Activated naive CD8-positive, alpha-beta T cell treated with anti-CD3 and anti-CD28 coated beads, Interleukin-2, amount 50 U/mL, for 16 hours (primary cell): ENCODE measurements at places on chromosomes 12 and 14.
A peak's percentile ranks its signal among the peaks of the same experiment; 100 is the strongest.

GRCh38 chr14:45559626-45560025 lies 306.6 kb upstream of the MIS18BP1 start:
- no peak for DNase-seq

GRCh38 chr14:92690171-92691011 lies 58.0 kb downstream of the LGMN start:
- no peak for DNase-seq

GRCh38 chr12:18221726-18222125 lies 39.6 kb upstream of the PIK3C2G start:
- DNase-seq = no peak

- DNase-seq = no peak
Measured at GRCh38 chr12:6647083-6647604, at the start of gene ACRBP. ACRBP (minus strand) TSS chr12:6647432; CDS start chr12:6647366, 66 bp downstream.

DNA sequence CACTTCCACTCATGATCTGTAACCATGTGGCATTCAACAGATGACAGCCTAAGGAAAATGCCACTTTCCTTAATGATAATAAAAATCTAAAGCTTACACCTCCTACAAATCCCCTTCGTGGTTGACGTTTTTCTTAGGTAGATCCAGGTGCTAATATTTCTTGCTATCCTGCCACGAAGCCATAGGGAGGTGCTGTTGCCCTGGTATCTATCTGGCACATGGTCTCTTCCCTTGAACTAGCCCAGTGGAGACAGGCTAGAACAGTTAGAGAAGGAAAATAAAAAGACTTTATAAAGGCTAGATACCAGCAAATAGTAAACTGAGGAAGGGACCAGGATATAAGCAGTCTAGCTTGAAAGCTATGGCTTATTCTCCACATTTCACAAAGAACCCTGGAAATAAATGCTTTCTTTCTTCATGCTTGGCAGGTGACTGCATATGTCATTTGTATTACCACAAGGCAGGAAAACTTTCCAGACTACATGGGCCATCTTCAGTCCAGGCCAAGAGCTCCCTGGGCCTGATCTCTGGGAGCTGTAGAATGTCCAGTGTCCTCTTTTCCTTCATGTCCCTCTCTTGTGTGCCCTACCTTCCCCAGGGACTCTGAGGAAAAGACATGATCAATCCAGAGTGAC lies 15.3 kb downstream of the SPIC start:
- no peak for DNase-seq

DNA sequence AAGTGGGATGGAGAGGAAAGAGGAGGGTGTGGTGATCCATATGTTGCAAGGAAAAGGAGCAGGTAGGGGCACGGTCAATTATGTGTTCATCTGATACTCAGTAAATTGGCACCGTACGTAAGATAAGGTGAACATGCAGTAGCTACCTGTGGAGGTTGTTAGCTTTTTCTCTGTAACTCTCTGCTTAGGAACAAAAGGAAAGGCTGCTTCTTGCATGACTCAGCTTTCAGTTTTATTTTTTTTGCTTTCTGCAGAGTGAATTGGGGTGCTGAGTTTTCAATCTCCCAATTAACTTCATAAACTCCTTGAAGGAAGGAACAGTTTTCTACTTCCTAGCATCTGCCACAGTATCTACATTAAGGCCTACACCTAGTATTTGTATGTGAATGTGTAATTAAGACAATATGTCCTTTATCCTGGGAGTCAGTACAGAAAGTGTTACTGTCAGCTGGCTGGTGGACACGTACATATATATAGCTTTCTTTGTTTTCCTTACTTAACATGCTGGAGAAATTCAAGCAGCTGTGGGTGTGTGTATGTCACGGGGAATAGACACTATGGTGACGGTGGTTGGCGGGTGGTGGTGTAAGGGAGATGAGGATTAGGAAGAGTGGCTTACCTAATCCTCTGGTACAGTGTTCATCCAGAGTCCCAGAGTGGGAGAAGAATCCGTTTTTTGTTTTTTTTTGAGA lies 40.1 kb upstream of the WNK1 start:
- no peak for DNase-seq

- no peak for DNase-seq
Measured at GRCh38 chr12:77724367-77724957, 106.2 kb upstream of the NAV3 start.

DNA sequence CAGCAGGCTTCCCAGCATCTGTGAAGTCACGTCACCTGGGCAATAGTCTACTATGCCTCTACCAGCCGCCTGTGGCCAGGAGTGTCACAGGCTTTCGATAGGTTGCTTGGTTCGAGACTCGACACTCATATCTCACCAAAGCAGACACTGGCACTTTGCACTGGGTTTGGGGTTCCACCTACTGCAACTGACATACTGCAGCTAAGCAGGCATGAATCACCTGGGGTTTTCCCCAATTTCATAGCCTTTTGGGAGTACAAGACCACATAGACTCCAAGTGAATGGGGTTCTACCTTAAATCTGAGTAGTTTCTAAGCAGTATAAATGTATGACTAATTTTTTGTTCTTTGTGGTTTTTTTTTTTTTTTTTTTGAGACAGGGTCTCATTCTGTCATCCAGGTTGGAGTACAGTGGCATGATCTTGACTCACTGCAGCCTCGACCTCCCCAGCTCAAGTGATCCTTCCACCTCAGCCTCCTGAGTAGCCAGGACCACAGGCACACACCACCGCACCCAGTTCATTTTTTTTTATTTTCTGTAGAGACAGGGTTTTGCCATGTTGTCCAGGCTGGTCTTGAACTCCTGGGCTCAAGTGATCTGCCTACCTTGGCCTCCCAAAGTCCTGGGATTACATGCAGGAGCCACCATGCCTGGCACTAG lies 32.1 kb downstream of the DMAC2L start:
- DNase-seq = peak; percentile 35

DNA sequence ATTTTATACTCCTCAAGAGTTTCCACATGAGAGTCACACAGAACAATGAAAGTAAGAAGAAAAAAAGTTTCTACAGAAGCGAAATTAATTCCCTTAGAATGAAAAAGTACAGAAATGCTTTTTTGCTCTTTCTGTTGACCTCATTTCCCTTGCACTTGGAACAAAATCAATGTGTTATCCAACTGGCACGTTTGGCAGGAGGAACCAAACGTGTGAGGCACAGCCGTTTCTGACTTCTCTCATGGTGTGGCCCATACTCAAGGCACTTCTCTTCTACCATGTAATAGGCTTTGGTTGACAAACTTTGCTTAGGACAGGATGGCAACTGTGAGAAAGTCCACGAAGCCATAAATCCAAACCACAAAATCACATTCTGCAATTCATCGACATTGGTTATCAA lies 297.0 kb downstream of the FUT8 start:
- DNase-seq = no peak

GRCh38 chr14:72419226-72419775 lies 474.6 kb downstream of the DPF3 start:
- DNase-seq = no peak

GRCh38 chr12:25584596-25584995 lies 31.5 kb upstream of the LMNTD1 start:
- DNase-seq = no peak

DNA sequence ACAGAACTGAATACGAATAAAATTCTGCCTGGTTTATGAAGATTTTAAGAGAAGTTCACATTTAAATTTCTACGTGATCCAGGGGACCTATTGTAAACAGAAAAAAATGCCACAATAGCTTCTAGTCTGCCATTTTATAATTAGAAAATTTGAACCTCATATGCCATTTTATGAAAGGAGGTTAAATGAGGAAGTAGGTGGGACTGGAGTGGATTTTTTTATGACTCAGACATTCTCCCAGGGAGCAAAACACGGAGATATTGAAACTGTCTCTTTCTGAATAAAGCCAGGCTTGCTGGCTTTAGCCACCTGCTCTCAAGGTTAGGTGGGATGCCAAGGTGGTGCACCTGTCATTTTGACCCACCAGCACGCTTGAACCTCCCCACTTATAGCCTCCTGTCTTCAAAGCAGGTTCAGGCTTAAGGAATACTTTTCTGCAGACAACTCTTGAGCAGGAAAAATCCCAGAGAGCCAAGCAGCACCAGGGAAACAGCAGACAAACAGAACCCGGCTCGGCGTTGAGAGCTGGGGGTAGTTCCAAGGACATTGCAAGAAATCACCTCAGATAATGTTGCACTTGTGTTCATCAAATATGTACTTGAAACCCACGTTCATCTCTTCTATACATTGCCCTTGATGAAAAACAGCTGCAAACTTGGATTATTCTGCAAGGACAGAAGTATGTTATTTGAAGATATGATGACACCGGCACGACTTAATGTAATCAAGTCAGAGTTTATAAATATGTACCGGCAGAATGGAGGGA lies 203.7 kb downstream of the PPM1H start:
- DNase-seq = no peak

DNA sequence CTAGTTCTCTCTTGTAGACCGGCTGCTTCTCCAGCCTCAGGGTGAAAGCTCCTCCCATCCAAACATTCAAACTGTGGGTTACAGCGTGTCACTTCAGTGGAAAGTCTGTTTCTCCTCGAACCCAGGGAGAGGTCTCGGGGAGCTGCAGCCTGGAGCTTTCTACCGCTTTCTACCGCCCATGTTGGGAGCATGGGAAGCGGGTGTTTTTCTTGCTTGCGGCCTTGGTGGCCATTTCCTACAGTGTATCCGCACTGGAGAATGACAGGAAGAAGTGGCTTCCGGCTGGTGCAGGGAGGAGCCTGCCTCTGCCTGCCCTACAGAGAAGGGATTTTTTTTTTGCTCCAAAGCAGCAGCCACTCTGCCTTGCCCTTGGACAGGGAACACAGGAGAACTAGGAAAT lies 21.2 kb downstream of the ZFP36L1 start:
- no peak for DNase-seq

- DNase-seq = no peak
Measured at GRCh38 chr12:52360663-52361271, 6.5 kb downstream of the KRT85 start.

DNA sequence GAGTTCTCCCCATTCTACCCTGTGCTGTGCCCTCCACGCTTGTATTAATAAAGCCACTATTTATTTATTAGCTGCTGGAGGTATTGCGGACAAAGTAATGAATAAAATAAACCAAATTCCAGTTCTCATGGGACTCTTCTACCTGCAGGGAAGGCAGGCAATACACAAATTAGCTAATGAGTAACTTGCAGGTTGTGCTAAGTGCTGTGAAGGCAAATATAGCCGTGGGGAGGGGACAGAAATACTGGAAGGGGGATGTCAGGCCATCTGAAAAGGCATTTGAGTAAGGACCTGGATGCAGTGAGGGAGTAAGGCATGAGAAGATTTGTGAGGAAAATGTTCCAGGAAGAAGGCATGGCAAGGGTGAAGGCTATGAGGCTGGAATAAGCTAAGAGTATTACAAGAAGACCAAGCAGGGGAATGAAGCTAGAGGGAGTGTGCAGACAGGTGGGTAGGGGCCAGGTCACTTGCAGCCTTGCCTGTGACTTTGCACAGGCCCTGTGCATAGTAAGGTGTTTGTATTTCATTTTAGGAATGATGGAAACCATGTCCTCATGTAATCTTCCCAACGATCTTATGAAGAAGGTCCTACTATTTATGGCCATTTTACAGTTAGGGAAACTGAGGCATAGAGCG lies 167.5 kb downstream of the PTPN11 start:
- DNase-seq = no peak

DNA sequence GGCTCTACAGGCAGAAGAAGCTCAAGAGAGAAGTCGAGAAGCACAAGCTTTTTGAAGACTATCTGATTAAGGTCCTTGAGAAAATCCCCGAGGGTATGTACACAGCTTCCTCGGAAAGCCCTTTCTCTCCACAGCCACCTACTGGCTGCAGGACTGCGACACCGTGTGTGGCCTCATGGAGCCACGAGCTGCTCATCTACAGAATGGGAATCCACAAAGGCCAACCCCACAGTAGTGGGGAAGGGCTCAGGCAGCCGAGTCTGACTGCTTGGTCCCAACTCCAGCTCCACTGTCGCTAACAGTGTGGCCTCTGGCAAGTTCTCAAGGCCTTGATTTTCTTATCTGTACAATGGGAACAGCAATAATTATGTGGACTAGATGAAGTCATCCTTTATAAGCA lies 2.5 kb downstream of the CCDC197 start:
- no peak for DNase-seq

DNA sequence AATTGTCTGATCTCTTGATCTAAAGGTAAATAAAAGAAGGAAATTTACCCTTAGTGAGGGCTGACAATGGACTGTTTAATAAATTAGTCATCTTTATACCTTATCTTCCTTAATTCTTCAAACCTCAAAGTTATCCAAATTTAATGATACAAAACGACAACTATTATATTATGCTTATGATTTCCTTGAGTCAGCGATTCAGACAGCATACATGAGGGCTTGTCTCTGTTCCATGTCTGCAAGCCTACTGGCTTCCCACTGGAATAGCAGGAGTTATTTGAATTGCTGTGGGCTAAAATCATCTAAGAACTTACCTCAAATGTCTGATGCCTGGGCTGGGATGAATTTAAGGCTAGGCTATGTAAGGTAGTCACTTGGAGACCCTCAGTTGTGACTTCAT lies 197.2 kb upstream of the MDGA2 start:
- DNase-seq = no peak

GRCh38 chr12:27564612-27565213 lies 40.7 kb downstream of the PPFIBP1 start:
- no peak for DNase-seq

GRCh38 chr14:93939304-93940229 lies 12.4 kb downstream of the FAM181A start:
- peak; percentile 87 for DNase-seq

GRCh38 chr12:22310709-22311108 lies 23.8 kb downstream of the ST8SIA1 start:
- no peak for DNase-seq

- DNase-seq = no peak
Measured at GRCh38 chr14:88322504-88323085, 474 bp downstream of the KCNK10 start.

DNA sequence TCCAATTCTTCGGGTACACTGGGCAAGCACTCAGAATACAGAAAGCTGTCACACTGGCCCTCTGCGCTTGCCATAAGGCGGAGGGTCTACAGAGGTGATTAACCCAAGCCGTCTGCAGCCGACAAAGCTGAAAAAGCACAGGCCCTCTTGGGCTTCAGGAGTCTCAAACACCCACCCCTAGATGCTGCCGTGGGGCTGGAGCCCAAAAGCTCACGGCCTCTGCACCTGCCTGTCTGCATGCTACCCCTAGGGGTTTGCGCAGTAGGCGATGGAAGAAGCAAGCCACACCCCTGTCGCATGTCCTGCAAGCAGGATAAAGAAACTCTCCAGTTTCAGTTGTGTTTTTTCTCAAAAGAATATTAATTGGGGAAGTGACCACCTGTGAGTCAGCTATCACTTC lies 118.8 kb upstream of the PLEKHA5 start:
- no peak for DNase-seq

GRCh38 chr14:77849711-77850110 lies 49.8 kb downstream of the ADCK1 start:
- no peak for DNase-seq

DNA sequence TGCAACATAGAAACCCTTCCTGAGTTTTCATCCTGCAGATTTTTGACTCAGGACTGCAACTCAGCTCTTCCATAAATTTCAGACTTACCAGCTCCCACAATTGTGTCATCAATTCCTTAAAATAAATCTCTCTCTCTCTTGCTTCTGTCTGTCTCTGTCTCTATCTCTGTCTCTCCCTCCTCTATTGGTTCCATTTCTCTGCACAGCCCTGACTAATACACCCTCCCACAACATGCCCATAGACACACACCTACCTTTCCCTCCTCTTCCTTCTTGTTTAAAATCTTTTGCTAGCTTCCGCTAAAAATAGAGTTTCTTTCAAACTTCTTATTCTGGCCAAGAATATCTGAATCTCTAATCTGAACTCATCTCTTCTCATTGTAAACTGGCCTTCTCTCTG lies 22.9 kb upstream of the PTHLH start:
- no peak for DNase-seq
